ENCODE measurements at places on chromosomes 11 and 22.

DNA sequence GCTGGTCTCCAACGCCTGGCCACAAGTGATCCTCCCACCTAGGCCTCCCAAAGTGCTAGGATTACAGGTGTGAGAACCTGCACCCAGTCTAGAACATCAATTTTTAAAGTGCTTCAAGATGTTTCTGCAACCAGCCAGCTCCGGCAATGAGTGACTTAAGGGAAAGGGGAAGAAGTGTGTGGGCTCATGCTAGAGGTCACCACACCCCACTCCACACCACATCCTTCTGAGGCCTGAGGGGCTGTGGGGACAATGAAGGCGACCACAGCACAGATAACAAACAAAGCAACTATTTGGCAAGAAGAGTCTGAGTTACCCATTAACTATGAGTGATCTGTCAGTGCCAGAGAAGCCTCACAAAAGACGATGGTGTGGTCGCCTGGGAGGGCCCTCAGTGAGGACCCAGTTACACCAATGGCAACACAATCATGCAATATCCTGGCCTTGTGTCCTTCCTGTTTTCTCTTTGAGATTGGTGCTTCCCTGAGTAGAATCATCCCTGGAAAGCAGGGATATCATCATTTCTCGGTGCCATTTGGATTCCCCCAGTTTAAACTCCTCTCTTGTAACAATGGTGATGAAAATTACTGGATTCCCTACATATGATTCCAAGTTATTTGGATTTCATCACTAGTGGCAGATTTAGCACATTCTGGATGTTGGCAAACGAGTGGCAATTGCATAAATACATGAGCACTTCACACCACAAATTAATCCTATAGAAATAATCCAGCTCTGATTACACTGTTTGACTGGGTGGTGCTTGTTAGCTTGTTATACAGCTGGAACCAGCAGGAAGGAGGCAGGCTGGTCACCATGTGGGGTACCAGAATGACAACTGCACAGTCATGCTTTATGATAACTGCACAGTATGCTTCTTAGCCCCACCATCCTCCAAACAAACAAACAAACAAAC is 18.4 kb downstream of the ABTB2 start:
- DNase-seq: no peak

GRCh38 chr11:14645015-14645912 is 1.7 kb downstream of the PDE3B start:
- no peak for DNase-seq

GRCh38 chr11:94885581-94885980 is 87.8 kb downstream of the CWC15 start:
- no peak for DNase-seq

DNA sequence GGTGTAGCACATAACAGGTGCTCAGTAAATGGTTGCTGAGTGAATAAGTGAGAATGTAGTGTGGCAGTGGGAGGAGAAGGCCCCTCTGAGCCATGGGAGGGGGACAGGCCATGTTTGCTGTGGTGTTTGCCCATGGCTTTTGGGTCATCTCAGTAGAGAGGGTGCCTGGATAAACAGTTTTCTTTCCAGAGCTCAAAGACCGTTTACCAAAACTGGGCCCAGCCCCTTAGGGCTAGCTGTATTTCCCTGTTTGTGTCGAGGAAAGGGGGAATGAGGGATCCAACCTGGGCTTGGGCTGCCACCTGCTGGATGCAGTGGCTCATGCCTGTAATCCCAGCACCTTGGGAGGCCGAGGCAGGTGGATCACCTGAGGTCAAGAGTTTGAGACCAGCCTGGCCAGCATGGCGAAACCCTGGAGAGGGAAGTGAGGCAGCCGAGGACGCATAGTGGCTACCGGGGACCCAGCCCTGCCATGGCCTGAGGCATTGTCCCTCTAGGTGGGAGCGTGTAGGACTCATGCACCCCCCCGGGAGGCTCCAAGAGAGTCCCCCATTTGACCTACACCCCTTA is 8.7 kb upstream of the LTO1 start:
- no peak for DNase-seq

DNA sequence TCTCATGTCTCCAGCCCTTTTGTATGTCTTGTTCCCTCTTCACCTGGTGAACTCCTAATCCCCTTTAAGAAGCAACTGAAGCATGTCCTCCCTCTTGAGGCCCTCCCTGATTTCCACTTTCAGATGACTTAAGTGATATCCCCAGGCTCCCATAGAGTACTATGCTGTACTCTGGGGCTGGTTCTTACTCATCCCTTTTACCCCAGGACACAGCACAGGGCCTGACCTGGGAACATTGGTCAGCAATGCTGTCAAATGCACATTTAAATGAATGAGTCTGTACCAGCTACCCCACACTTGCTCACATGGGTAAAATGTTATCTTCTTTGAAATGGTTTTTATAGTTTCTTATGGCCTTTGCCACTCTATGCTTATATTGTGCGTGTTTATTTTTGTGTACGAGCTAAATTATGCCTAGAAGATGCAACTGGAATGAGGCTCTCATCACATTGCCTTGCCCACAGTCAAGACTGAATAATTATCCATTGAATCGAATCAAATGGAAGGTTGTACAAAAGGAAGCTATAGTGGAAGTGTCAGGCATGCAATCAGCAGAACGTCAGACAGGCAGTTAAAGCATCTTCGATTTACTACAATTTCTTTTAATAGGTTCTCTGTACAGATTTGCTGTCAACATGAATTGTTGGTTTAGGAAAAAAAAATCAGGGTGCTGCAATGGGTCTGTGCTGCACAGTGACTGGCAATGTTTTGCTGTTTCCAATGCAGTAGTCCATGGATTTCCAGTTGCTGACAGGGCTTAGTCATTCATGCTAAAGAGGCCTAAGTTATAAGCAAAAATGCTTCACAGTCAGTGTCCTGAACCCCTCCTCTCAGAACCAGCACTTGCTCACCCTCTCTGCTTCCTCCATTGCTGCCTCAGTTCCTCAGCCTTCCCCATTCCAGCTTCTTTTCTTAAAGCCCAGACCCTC is 79.5 kb downstream of the PARVA start:
- DNase-seq: no peak

- no peak for DNase-seq
Observed at GRCh38 chr11:74307434-74307833, 4.0 kb downstream of the P4HA3 start.

DNA sequence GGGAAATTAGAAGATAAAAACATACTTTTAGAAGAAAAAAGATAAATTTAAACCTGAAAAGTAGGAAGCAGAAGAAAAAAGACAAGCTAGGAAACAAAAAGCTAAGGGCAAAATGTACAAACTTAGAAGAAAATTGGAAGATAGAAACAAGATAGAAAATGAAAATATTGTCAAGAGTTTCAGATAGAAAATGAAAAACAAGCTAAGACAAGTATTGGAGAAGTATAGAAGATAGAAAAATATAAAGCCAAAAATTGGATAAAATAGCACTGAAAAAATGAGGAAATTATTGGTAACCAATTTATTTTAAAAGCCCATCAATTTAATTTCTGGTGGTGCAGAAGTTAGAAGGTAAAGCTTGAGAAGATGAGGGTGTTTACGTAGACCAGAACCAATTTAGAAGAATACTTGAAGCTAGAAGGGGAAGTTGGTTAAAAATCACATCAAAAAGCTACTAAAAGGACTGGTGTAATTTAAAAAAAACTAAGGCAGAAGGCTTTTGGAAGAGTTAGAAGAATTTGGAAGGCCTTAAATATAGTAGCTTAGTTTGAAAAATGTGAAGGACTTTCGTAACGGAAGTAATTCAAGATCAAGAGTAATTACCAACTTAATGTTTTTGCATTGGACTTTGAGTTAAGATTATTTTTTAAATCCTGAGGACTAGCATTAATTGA is 1.0 kb downstream of the MALAT1 start:
- DNase-seq: no peak

- DNase-seq: no peak
Observed at GRCh38 chr22:46390652-46391301, 55.3 kb downstream of the TRMU start.

- no peak for DNase-seq
Observed at GRCh38 chr22:49365191-49365837, 462.4 kb downstream of the BRD1 start.

- DNase-seq: no peak
Observed at GRCh38 chr11:127678631-127679030, 678.1 kb upstream of the KIRREL3 start.

GRCh38 chr11:65388731-65389130 is 2.3 kb downstream of the FRMD8 start:
- no peak for DNase-seq

GRCh38 chr11:88709567-88709966 is 356.2 kb downstream of the GRM5 start:
- DNase-seq: no peak

GRCh38 chr11:494761-495536 is 12.1 kb downstream of the RNH1 start:
- no peak for DNase-seq

GRCh38 chr11:77517226-77517625 is 43.3 kb upstream of the PAK1 start:
- DNase-seq: no peak

- DNase-seq: no peak
Observed at GRCh38 chr11:17887779-17888178, 125.1 kb downstream of the SERGEF start.

DNA sequence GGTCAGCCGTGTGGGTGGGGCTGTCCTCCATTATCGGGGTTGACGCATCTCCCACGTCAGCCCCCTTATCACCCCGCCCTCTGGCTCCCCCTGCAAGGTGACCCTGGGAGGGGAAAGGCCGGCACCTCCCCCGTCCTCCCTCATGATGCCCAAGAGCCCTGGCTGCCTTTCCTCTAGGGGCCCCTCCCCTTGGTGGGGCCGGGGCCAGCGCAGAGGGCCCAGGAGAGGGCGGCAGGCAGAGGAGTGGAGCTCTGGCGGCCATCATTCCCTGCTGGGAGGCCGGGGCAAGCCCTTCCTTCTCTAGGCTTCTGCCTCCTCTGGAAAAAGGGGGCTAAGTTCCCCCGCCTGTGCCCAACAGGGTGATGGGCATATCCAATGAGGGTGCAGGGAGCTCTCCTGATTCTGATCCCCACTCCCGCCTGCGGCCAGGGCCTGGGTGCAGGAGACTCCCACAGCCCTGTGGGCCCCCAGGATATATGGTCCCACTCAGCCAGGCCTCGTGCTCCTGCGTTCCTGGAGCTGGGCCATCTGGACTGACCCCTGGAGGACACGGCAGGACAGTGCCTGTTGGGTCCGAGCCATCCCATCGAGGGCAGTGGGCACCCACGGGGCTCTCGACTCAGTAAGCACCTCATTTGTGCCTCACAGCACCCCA is 12.3 kb downstream of the MYRF start:
- DNase-seq: no peak

DNA sequence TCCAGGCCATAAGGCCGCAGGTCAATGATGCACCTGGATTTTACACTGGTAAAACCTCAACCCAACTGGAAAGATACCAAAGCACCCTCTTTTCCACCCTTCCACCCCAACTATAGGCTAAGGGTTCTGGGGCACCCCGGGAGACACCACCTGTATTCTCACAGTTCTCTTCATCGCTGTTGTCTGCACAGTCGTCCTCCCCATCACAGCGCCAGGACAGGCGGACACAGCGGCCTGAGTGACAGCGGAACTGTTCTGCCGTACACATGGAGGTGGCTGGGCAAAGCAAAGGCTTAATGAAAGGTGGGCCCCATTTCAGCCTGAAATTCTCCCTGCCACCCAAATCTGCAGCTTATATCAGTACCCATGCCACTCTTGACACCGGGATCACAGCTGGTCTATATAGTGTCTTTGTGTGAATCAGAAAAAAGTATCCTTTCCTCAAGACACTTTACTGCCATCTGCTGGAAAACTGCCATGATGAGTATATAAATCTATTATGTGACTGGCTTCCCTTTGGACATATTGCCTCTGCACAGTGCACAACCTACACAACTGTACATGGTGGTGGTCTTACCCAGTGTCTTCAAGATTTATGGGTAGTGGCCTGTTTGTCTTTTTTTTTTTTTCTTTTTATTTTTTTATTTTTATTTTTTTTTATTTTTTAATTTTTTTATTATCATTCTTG is 21.5 kb downstream of the LRP4 start:
- DNase-seq: no peak

- DNase-seq: no peak
Observed at GRCh38 chr22:27310966-27311697, 490.4 kb downstream of the MN1 start.

- DNase-seq: no peak
Observed at GRCh38 chr11:76339221-76339620, 41.7 kb downstream of the THAP12 start.

DNA sequence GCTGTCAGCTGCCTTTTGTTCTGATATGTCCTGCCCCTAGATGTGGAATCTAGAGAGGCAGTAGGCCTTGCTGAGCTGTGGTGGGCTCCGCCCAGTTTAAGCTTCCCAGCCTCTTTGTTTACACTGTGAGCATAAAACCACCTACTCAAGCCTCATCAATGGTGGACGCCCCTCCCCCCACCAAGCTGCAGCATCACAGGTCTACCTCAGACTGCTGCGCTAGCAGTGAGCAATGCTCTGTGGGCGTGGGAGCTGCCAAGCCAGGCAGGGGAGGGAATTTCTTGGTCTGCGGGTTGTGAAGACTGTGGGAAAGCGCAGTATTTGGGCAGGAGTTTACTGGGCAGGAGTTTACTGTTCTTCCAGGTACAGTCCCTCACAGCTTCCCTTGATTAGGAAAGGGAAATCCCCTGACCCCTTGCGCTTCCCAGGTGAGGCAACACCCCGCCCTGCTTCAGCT is 98.5 kb downstream of the SMCO4 start:
- DNase-seq: no peak

DNA sequence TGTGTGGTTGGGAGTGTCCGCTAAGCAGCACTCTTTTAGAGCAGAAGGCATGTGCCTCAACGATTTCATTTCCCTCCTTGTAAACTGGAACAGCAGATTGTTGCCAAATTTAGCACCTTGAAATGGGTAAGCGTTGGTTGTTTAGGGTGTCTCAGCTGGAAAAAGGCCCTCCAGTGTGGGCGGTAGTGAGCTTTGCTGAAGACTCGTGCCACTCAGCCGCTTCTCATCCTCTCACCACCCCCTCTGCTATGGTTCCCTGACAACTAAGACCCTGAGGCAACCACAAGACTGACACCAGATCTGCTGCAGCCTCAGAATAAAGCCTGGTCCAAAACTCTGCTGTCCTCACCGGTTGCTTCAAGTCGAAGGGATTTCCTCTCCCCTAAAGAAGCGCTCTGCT is 9.9 kb upstream of the FERMT3 start:
- DNase-seq: no peak

DNA sequence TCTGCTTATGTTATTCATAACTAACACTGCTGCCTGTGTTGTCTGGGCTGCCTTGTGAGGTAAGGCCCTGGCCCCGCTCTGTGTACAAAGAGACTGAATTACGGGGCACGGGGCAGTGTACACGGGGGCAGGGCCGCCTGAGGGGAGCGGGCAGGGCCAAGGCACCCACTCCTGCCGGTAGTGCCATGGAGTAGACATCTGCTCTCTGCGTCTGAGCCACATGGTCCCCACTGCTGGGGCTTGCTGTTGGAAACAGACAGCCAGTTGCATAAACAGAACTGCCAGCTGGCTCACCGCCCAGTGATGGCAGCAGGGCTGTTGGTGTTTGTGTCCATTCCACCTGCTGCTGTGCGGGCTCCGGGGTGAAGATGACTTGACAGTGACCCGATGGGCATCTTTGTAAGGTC is 19.8 kb downstream of the FAM118A start:
- DNase-seq: no peak

All from activated CD8-positive, alpha-beta memory T cell treated with anti-CD3 and anti-CD28 coated beads for 1 hour (primary cell).